Fibroblast of skin of back (primary cell): ENCODE measurements at places on chromosomes 1 and 21.

- DNase-seq = no peak
Measured at GRCh38 chr21:28311411-28312190, 681.1 kb downstream of the LTN1 start.

DNA sequence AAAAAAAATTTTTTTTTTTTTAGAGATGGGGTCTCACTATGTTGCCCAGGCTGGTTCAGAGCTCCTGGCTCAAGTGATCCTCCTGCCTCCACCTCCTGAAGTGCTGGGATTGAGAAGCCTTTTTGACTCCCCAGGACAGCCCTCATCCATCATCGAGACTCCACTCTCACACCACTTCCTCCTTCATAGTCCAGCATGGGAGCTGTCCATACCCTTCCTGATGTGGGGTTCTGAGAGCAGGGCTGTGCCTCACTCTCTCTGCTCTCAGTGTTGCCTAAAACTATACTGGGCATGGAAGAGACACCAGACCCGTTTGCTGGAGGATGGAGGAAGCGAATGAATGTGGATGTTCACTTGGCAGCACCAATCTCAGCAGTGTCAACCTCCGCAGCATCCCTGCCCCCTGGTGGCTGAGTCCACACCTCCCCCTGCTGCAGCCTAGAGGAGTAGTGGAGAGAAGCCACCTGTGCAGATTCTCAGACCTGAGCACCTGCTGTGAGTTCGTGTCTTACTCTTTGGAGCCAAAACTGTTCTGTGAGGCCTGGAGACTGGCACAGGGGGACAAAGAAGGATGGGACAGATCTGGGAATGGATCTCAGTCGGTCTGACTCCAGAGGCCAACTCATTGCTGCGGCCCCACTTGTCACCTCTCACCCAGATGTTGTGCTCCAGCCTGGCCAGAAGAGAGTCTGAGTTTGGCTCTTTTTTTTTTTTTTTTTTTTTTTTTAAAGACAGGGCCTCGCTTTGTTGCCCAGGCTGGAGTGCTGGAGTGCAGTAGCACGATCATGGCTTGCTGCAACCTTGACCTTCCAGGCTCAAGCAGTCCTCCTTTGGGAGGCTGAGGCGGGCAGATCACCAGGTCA lies 17.7 kb downstream of the TINAGL1 start:
- peak; percentile 69 for DNase-seq

- no peak for DNase-seq
Measured at GRCh38 chr1:40305451-40305850, 11.6 kb downstream of the COL9A2 start.

DNA sequence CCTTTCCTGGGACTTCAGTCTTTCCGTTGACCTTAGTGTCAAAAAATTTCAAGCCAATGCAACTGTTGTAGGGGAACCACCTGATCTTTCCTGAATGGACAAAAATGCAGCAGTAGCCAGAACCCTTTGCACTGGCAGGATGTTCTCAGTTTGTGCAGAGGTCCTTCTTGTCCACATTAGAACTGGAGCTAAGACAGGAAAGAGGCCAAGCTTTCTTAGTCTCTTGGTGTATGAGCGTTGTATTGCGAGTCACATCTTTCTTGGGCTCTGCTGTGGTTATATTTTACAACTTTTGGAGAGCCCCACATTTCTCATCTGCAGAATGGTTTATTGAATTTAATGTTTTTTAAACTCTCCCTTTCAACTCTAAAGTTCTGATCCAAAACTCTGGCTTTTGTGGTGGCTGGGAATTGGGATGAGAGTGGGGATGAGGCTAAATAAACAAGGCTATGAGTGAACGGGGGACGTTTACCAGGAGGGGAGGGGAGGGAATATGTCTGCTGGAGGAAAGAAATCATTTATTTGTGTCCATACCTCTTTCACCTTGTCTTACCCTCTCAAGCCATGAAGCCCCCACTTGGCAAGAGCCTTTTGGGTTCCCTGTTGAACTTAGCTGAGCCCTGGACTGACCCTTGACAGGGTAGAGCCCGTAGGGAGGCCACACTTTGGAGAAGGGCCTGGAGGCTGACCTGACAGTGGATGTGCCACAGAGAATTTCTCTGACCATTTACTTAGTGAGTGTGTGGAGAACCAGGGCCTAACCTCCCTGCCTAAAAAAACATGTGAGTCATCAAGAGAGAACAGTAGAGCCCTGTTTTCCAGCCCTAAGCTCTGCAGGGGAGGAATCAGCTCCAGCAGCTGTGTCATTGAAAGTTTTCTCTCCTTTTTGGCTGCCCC lies 586 bp downstream of the CHI3L2 start:
- peak; percentile 83 for DNase-seq
